ENCODE measurements at places on chromosomes 12 and 14.

GRCh38 chr14:100221533-100222223 lies 17.3 kb upstream of the YY1 start:
- peak; percentile 84 for DNase-seq

DNA sequence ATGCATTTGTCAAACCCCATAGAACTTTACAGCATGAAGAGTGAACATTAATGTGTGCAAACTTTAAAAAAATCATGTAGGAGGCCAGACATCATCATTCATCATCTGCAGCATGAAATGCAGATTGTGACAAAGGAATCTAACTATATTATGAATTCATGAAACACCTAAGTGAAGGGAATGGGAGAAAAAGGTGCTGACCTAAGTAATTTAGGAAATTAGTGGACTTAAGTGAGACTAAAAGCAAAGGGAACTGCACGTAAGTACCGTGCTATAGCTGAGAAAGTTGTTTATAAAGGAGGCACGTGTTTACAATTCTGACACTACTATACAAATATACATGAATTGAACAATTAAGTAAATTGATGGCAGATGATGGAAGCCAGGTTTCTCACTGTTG lies 37.6 kb upstream of the JDP2 start:
- no peak for DNase-seq

- peak; percentile 34 for DNase-seq
Observed at GRCh38 chr12:53230108-53230845, 1.7 kb downstream of the RARG start.

- no peak for DNase-seq
Observed at GRCh38 chr14:87975636-87976035, 17.3 kb downstream of the GALC start.

DNA sequence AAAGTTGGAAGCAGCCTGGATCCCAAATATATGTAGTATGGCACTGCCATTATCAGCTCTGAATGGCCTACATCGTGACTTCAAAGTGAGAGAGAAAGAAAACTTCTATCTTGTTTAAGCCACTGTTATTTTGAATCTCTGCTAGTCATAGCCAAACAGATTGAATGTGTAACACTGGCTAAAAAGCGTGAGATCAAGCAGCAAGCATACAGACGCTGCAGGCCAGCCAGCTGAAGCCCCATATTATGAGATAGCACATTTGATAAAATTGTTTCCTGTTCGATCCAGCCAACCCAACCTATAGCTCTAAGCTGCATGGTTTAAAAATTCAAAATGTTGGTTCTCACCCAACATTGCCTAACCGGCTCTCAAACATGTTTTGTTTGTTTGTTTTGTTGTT lies 95.0 kb downstream of the DUSP6 start:
- DNase-seq: no peak
